Activated T-cell treated with anti-CD3 and anti-CD28 coated beads, Interleukin-2, amount 50 U/mL, for 72 hours (primary cell): ENCODE measurements at places on chromosomes 5 and 9.

- no peak for DNase-seq
Observed at GRCh38 chr9:23821375-23822181, 4.5 kb downstream of the ELAVL2 start.

DNA sequence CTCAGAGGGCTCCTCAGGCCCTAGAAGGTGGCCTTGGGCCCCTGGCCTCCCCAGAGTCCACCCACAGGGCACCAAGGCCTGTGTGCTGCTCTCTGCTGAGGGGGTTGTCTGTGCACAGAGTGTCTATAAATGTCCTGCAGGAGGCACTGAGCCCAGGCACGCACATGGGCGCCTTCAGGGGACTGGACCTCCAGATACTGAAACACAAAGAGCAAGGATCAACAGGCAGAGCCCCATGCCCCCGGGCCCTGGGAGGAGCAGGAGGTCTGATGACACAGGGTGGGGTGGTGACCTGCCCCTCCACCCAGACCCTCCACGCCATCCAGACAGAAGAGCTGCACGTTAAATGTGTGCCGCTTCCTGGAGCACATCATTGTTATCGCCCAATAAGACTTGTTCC is 64.6 kb upstream of the SIMC1 start:
- DNase-seq: no peak

- no peak for DNase-seq
Observed at GRCh38 chr9:679462-679861, 162.0 kb upstream of the DMRT1 start.

GRCh38 chr5:72388646-72389045 is 68.5 kb downstream of the PTCD2 start:
- DNase-seq: no peak

DNA sequence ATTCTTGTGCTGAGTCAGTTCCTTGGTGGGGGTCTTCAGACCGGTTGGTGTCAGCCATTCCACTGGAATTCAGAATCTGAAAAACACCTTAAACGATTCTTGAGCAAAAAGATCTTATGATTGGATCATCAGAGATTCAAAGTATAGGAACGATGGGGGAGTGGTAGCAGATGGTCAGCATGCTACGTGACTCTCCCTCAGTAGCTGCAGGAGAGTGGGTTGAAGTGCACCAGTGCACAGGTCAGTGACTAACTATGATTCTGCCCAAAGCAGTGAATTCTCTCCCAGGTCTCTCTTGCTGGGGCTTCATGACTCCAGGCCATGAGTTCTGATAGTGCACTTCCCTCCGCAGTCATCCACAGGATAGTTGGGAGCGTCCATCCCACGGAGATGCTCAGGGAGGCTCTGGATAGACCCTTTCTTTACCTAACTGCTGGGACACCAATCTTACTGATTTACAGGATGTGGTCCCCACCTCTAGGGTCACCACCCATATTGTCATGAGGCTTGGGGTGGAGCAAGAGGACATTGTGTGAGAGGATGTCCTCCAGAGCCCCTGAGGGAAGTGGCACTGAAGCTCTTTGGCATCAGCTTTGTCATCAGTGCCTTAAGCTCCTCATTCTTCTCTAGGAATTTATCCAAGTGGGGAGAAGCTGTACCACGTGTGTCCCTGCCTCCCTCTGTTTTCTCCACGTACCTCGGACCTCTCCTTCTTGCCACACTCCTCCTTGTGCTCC is 62.0 kb downstream of the RASGRF2 start:
- no peak for DNase-seq

DNA sequence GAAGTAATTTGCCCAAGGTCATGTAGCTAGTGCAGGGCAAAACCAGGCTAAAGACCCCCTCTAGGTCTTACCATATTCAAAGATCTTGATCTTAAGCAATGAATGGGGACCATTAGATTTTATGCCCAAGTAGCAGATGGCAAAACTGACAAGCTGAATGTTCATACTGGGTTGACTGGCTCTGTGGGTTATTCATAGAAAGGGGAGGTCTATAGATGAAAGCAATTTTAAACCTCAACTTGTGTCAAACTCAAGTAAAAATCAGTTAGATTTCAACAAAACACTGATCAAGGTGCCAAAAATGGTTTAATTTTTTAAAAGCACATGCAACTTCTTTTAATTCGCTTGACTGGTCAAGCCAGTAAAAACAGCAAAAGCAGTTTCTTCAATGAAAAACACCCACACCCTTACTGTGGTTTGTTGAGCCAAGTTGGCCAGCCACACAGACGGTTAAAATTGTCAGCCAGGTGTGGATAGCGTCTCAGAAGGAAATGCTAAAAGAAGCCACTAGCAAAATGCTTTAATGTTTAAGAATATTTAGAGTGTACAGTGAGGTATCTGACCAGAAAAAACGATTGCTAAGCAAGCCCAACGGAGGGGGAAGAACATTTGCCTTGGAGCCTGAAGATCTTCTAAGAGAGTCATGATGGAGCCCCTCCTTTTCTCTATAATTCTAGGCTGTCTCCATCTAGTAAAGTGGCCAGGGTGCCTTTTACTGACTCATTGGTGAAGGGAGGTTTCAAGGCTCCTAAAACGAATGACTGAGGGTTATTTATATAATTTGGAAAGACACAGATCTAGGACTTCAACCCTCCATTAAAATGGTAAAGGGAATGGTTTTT is 539.6 kb upstream of the CLINT1 start:
- no peak for DNase-seq

DNA sequence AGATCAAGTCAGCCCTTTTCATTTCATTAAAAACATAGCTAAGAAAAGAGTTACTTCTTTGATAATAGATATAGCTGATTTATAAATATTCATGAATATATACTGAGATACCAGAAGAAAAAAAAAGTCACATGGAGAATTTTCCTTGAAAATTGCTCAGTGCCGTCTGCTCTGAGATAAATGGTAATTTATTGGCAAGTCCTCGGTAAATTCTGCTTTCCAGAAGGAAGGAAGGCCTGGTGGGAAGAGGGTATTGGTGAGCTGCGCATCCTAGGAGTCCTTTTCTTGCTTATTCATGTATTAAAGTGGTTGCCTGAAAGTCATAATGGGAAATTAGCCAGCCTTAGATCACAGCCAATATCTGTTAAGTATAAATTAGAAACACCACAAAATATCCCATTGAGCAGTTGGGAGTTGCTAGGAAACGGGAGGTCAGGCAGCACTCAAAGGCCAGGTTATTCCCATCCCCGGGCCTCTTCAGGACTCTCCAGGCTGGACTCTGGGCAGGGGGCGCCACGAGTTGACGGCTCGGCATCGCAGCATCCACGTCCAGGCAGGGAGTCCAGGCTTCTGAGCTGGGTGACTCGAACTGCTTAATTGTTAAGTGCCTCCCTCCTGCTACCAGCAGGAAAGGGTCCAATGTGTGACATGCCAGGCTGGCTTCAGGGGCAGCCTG is 116.7 kb upstream of the RETREG1 start:
- DNase-seq: no peak

- DNase-seq: no peak
Observed at GRCh38 chr9:117265253-117265652, 149.6 kb downstream of the ASTN2 start.

DNA sequence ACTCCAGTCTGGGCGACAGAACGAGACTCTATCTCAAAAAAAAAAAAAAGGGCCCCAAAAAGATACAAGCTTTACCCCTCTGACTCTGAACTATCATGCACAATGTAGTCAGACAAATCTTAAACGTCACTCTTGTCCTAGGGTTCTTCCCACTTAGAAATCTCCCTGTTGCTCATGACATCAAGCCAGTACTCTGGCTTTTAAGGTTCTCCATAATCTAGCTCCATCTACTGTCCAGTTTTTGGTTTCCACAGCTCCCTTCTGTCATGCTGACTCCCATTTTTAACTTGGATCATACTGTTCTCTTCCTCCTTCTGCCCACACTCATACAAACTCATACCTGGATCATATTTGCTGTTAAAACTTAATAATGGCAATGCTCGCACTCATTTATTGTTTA is 156.7 kb upstream of the TLX3 start:
- DNase-seq: no peak

- DNase-seq: no peak
Observed at GRCh38 chr5:1108865-1109174, 3.0 kb downstream of the SLC12A7 start.

DNA sequence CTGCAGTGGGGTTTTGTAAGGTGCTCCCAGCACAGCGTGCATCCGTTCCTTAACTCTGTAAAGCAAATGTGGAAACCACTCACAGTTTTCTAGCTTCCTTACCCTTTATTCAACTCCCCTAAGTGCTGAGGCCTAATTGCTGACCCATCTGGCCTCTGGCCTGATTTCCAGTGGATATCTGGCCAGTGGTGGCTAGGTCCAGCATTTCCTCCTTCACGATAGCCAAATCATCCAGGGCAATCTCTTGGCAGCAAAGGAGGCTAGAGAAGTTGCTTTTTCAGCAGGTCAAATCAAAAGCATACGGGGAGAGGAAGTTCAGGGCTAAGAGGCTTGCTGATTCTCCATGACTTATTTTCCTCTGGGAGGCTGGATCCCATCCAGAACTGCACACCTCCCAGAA is 286.3 kb upstream of the VLDLR start:
- DNase-seq: no peak

- DNase-seq: peak; percentile 27
Observed at GRCh38 chr5:172820046-172820767, 13.8 kb upstream of the ERGIC1 start.

DNA sequence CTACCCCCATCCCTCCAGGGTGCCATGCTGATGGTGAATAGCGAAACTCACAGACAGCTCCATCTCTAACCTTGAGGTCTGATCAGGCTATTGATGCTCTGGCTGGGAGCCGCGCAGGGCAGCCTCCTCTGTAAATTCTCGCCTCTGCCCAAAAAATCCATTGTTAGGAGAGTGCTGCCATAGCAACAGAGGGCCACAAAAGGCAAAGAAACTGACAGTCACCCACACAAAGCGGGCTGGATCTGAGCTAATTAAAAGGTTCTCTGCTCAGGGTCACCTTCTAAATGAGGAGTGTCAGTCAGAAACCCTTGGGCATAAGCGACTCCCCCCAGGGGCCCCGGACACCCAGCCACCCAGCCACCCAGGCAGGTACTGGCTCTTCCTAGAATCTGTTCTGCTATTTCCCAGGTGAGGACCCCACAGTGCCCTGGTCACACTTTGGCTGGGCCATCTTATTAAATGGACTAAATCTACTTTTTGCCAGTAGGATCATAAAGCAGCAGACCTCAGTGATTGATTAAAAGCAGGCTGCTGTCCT is 126.7 kb downstream of the MED10 start:
- no peak for DNase-seq

GRCh38 chr5:135308245-135308644 is 90.8 kb downstream of the MACROH2A1 start:
- no peak for DNase-seq

- peak; percentile 36 for DNase-seq
Observed at GRCh38 chr9:75265525-75265972, 177.2 kb downstream of the OSTF1 start.
